ENCODE measurements at places on chromosomes 1 and 21. TPM values are rescaled to one million over a fixed set of nuclear protein-coding genes. Genes with fewer than 3 reads are reported as not detected.

GRCh38 chr1:11997081-11997850, 17.0 kb downstream of the MFN2 start:
- DNase-seq = no peak

- DNase-seq = no peak
Measured at GRCh38 chr1:103190766-103191165, 82.4 kb upstream of the COL11A1 start.

DNA sequence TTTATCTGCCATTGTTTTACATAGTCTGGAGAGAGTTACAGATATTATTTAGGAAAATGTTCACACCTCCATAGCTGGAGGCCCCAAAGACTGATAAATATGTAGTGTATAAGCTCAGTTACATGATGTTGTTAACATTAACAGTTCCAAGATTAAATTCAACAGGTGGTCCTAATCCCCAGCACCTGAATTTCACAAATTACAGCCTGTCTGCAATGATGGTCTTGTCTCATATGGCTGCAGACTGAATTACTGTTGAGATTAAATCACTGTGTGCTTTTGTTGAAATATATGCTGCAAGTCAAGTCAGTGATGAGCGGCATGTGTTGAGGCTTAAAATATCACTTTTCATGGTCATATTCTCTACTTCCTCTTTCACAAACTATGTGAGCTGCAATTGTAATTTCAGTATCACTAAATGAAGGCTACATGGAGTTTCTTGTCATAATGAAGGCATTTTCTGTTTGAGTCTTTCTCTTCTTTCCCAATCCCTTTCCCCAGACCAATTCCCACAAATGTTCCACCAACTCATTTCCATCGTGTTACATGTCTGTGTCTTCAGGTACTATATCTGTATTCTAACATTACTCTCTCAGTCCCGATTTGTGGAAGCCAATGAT, 4.2 kb downstream of the ST6GALNAC5 start:
- no peak for DNase-seq

The SAMD13 gene
- total RNA-seq = 5.9 TPM

DNA sequence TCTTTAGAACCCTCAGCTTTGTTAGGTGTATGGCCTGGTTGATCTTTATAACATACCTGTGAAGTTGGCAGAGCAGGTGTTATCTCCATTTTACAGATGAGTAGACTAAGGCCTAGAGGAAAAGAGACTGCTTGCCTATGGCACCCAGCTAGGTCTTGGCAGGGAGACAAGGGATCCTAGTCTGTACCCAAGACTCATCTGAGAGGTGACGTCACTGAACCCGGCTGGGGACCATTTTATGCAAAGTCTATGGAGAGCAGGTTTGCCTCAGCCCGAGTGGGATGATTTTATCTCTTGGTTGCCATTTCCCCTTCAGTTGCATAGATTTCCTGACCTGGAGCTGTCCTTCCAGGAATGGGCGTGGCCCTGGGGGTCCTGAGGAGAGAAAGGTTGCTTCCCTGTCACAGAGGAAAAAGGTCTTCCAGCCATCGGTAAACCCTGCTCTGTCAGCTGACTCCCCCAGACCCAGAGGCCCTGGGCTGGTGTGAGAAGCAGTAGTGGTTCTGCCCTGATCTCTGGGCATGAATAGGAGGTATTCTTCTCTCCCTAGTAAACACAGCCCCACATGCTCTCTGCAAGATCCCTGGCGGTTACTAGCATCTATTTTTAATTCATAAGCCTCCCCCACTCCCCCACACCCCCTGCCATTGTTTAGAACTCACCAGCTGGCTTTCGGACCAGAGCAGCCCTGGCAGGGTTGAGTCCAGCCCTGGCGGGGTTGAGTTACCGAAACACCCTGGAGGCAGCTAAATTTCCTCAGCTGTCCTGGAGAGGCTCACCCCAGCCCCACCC, 19.6 kb downstream of the TMCC2 start:
- DNase-seq = peak; percentile 98

GRCh38 chr1:125085720-125086591, 3901.2 kb downstream of the SRGAP2C start:
- DNase-seq = no peak

Measured in SK-MEL-5 (cell line).